ENCODE measurements at places on chromosomes 13 and 19.

GRCh38 chr19:50414864-50415660, 3.7 kb upstream of the SPIB start:
- peak; percentile 57 for DNase-seq

DNA sequence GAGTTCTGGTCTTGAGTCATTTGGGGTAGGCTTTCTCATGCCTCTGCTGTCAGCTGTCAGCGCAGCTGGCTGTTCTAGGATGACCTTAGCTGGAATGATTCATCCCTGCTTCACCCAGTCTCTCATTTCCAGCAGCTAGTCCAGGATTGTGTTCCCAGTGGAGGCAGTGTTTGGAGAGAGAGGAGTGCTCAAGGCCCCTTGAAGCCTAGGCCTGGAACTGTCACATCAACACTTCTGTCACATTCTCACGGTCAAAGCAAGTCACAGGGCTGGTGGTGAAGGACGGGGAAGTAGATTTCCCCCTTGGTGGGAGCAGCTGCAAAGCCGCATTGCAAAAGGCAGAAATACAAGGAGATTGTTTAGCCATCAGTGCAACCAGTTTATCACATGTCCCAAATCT, 15.2 kb downstream of the TPT1 start:
- no peak for DNase-seq

- DNase-seq, result no peak
These were observed 33.9 kb upstream of the TPT1 start for GRCh38 chr13:45374917-45375316.

GRCh38 chr13:110280231-110280813, 26.6 kb downstream of the COL4A1 start:
- DNase-seq, result no peak

DNA sequence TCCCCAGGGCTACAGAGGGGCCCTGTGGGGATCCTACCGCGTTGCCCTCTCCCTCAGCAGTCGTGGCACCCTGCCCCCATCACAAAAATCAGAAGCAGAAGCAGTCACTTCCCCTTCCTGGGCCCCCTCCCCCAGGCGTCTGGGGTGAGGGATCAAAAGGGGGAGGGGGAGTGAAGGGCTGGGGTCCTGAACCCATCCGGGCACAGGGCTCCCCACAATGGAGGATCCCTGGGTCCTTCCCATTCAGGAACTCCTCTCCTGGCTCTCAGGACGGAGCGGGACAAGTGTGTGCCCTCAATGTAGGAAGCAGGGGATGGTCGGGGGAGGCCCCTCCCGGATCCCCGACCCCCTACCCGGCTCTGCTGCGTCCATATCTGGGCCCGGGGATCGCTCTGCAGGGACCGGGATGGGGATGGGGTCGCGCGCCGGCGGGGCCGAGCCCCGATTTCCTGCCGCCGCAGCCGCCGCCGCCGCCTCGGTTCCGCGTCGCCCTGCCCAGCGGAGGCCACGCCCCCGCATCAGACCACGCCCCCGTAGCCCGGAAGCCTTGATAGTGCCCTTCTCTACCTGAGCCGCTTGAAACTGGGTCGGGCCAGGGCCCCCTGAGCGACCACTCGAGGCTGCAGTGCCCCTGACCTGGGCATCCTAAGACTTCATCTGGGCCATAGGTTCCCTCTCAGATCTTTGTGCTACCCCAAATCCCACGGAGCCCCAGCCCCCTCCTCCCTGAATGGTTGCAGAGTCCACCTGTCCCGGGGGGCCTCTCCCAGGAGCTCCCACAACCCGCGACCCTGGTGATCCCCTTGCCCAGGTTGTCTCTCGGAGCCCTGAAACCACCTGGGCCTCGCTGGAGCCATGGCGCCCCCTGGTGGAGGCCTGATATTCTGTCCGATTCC, at the start of gene GMIP:
GMIP (minus strand) TSS at position 500 of the 896 bp plus-strand sequence; CDS start at position 372, 128 bp downstream.
- peak; percentile 82 for DNase-seq

DNA sequence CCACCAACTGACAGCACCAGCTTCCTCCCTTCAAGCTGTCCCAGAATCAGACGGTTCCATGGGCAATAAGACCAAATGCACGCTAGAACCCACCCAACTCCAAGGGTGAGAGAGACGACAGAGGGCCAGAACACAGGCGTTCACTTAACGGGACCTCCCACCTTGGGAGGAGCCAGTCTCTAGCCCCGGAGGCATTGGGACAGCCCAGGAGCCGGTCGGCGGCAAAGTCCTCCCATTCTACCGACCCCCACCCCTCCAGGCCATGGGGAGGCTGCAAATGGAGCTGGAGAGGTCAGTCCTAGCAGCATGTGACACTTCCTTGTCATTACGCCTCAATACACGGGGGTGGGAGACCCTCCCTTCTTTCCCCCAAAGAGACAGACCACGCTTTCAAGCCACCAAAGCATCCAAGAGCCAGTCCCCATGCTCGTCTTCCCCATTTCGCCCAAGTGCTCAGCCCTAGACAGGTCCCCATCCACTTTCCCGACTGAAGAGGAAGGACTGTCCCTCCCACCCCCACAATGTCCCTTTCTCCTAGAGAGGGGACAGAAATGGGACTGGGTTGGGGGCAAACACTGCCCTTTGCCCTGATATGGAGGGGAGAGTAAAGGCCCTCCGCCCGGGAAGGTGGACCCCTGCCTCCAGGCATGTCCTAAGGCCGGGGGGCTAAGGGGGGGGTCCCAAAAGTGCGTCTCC, 964 bp downstream of the KHSRP start:
- DNase-seq, result no peak

DNA sequence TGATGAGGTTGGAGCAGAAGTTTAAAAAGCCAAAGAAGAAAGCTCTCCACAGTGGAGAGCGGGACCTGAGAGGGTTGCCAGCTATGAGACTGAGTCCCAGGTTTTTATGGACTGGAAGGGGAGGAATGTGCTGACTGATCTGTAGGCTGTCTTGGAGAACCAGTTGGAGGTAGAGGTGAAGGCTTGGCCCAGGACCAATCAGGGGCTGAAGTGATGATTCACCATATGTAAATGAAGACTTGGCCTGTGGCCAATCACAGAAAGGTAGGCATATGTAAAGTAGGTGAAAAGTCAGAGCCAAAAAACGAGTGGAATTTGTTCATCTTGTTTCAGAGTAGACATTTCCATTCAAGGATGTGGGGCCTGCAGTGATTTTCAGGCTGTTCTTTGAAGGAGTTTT, 17.5 kb upstream of the KBTBD6 start:
- no peak for DNase-seq

Data from effector CD8-positive, alpha-beta T cell (primary cell).